ENCODE measurements at places on chromosomes 5 and 9.

DNA sequence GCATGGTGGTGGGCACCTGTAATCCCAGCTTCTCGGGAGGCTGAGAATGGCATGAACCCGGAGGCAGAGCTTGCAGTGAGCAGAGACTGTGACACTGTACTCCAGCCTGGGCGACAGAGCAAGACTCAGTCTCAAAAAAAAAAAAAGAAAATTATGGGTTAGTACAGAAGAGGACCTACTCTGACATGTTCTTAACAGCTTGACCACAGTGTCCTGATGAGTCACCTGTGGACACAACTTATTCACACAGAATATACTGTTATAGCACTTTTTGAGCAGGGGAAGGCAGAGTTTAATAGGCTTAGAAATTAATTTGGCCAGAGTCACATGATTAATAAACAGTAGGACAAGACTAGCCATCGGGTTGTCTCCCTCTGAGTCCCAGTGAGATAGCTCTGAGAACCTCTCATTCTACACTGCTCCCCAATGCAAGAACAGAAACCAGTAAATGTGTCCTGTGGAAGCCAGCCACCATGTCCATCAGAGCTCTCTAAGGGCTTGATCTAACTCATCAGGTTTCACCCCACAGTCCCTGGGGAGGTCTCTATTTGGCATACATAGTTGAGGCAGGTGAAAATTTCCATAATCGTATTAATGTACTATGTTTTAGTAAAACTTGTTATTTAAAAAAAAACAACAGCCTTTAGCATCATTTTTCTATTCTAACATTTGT, 1077.9 kb upstream of the C9orf72 start:
- no peak for DNase-seq

GRCh38 chr9:134554373-134555093, 87.1 kb upstream of the COL5A1 start:
- DNase-seq = no peak

- no peak for DNase-seq
Observed at GRCh38 chr5:57508211-57508610, 25.6 kb upstream of the ACTBL2 start.

DNA sequence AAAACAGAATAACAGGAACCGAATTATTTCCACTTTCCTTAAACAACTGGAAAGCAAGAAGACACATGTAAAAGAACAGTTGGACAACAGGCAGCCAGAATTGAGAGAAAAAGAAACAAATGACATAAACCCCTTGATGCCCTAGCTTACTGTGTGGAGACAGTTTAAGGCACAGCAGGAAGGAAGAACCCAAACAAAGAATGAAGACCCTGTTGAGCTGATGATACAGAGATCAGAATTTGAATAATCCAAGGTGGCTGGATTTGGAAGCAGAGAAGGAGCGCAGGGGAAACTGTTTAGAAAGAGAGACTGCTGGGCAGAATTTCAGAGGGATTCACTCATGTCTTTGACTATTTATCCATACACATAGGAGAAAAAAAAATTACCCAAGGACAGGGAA, 316.3 kb upstream of the POU5F2 start:
- DNase-seq = no peak

GRCh38 chr5:7763621-7764072, 87.3 kb downstream of the CFAP90 start:
- DNase-seq = no peak

GRCh38 chr5:158045696-158046095, 186.8 kb upstream of the CLINT1 start:
- no peak for DNase-seq

GRCh38 chr5:151383011-151383410, 35.7 kb upstream of the SLC36A2 start:
- no peak for DNase-seq
